Prostate gland (tissue), 2 donors: ENCODE measurements at places on chromosomes 7 and 10. TPM values are rescaled to one million over a fixed set of nuclear protein-coding genes. Genes with fewer than 3 reads are reported as not detected.

VPS37D gene
- total RNA-seq, result 19.5 TPM

- peaks cover 7% of the 10 kb centered on the region for H3K4me1 ChIP-seq
- DNase-seq, result no peak
- no peaks in the 10 kb centered on the region for H3K27me3 ChIP-seq
- no peak overlapping the region for H3K27ac ChIP-seq
- H3K36me3 ChIP-seq, result peaks cover under 1% of the 10 kb centered on the region
These were observed 2.0 kb downstream of the MRPL43 start for GRCh38 chr10:100985336-100985735.

DNA sequence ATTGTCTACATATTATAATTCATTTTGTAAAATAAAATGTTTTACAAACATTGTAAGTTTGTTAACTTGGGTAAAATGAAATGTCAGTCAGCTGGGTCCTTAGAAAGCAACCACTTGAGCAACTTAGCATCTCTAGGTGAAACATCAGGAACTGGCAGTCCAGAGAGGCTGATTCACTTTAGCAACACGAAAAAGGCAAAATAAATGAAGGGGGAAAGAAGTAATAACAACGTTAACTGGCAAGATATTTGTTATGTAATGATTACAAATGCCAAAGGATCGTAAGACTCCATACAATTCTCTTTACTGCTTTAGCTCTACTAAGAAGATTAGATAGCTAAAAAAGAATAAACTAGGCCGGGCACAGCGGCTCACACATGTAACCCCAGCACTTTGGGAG lies 5.0 kb downstream of the PDZD8 start:
- H3K4me1 ChIP-seq, result peaks cover 8% of the 10 kb centered on the region
- no peaks in the 10 kb centered on the region for H3K36me3 ChIP-seq
- no peak overlapping the region for H3K4me3 ChIP-seq
- no peak for DNase-seq

- DNase-seq, result no peak
- no peaks in the 10 kb centered on the region for H3K4me1 ChIP-seq
These were observed 253.8 kb downstream of the CRPPA start for GRCh38 chr7:16167526-16167925.
